Kidney tubule cell (primary cell): ENCODE measurements at places on chromosomes 5 and 9.

DNA sequence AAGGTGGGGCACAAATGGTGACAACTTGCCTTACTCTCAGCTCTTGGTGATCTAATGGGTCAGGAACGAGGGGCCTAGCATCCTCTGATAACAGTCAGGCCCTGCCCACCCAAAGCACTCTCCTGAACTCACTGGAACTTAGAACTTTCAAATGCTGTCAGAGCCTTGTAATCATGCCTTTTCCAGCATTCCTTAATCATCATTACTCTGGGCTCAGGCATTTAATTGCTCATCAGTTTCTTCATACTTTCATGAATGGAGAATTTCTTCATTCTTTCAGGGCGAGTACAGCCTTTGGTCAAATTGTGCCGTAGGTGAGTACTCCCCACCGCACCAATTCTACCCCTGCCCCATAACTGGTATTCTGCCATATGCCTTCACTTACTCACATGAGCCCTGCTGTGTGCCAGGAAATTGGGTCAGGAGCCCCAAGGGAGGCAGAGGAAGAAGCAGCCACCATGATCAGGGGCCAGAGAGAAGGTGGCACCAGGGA lies 30.2 kb upstream of the DUSP1 start:
- peak; percentile 97 for DNase-seq

- DNase-seq, result no peak
Observed at GRCh38 chr5:174559141-174559540, 165.2 kb upstream of the MSX2 start.

- peak; percentile 77 for DNase-seq
Observed at GRCh38 chr5:130333089-130333488, 428.8 kb downstream of the CHSY3 start.

GRCh38 chr5:170614720-170615119 lies 110.9 kb downstream of the KCNIP1 start:
- peak; percentile 86 for DNase-seq

GRCh38 chr9:33972698-33973097 lies 76.0 kb downstream of the UBAP2 start:
- no peak for DNase-seq

DNA sequence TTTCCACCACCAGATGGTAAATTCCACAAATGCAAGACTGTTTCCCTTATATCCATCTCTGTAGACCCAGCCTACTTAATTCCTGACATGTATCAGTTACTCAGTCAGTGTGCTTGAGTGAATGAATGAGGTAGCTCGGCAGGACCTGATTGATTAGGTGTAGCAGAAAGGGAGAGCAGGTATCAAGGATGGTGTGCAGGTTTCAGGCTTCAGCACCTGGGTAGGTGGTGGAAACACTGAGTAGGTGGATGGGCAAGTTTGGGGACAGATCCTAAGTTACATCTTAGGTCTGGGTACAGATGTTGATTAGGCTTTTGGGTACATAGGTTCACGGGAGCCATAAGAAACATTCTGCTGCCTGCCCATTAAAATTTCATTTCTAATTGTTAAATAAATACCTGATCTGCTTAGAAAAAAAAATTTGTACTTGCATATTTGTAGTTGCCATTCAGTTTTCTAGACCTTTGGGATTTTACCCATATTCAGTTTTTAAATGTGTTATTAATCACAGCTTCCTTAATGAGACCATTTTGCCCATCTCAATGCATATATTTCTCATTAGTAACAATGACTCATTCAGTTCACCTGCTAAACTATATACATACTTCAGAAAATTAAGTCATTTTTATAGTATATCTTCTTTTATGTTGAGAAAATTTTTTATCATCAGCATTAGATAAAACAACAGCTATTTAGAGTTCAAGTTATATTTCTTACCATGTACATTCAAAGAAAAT lies 111.8 kb downstream of the INIP start:
- no peak for DNase-seq
